ENCODE measurements at places on chromosomes 5 and 9.
A peak's percentile ranks its signal among the peaks of the same experiment; 100 is the strongest.

DNA sequence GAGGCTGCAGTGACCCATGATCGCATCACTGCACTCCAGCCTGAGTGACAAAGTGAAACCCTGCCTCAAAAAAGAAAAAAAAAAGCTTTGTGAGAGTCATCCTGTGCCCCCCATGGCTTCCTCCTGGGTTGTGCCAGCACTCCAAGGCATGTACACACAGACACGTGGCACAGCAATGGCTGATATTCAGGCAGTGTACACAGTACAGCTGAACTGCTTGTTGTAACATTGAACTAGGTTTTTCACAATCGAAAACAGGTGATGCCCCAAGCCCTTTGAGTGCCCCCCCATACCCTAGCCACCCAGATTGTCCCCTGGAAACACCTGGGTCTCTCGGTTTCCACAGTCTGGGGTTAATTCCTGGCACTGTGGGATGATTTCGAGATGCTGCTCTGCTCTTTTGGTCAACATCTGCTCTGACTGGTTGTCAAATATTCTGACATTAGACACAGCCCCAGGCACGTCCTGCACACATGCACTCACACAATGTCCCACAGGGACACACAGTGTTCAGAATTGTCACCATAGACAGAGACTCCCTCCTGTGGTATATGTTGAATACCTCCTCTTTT lies 9.2 kb downstream of the SPINK4 start:
- DNase-seq = no peak

DNA sequence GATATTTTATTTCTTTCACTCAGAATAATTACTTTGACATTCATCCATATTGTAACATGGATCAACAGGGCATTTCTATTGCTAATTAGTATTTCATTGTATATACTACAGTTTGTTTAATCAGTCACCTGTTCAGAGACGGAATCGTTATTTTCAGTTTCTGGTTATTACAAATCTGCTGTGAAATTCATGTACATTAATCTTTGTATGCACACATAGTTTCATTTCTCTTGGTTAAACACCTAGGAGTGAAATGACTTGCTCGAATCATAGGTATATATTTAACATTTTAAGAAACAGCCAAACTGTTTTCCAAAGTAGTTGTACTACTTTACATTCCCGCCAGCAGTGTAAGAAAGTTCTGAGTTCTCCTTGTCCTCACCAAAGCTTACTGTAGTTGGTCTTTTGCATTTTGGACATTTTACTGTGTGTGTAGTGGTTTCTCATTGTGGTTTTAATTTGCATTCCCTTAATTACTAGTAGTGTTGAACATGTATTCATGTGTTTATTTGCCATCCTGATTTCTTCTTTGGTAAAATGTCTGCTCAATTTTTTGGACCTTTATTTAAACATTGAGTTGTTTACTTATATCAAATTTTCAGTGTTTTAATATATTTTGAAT lies 198.2 kb downstream of the SAXO1 start:
- DNase-seq = no peak

GRCh38 chr9:130837002-130837511 lies 2.0 kb downstream of the ABL1 start:
- no peak for DNase-seq

DNA sequence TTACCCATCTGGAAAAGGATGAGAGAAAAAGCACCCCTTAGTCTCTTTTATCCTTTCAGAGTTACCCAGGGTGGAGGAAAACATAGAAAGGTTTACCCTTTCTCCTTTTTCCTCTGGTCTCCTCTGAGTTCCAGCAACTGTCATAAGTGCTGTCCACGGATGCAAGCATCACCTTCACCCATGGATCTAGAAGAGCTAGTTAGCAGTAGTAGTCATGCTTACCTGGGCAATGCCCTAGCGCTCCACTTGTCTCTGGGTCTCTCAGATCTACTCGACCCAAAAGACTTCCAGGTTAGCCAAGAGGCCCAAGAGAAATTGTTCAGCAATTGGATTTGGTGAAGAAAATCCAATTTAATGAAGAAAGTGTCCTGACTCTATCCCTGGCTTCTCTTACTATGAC lies 656.2 kb upstream of the PTPRD start:
- no peak for DNase-seq

DNA sequence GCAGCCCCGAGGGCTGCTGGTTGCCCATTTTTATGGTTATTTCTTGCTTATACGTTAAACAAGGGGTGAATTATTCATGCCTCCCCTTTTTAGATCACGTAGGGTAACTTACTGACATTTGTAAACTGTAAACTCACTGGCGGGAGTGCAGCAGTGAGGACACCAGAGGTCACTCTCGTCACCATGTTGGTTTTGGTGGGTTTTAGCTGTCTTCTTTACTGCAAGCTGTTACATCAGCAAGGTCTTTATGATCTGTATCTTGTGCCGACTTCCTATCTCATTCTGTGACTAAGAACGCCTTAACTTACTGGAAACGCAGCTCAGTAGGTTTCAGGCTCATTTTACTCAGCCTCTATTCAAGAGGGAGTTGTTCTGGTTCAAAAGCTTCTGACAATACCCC lies 155.0 kb upstream of the PRDM9 start:
- DNase-seq = no peak

DNA sequence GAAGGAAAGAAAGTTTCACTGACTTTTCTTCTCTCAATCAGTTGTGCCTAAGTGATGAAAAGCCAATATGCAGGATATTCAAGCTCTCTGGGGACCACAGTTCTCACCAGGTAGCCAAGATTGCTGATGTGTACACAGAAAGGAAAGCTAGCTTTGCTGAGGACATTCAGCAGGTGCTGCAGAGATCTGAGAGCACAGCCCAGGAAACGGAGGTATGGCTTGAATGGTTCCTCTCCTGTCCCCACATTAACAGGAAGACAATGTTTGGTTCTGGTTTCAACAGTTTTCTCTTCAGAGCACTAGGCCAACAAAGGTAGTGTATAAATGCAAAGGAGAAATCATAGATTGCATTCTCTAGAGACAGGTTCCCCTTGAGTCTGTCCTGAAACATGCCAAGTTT lies 69.6 kb downstream of the PTPDC1 start:
- no peak for DNase-seq

GRCh38 chr5:50727149-50727496 lies 60.7 kb downstream of the PARP8 start:
- no peak for DNase-seq

GRCh38 chr5:56215019-56215830 lies 17.9 kb downstream of the ANKRD55 start:
- DNase-seq = no peak

DNA sequence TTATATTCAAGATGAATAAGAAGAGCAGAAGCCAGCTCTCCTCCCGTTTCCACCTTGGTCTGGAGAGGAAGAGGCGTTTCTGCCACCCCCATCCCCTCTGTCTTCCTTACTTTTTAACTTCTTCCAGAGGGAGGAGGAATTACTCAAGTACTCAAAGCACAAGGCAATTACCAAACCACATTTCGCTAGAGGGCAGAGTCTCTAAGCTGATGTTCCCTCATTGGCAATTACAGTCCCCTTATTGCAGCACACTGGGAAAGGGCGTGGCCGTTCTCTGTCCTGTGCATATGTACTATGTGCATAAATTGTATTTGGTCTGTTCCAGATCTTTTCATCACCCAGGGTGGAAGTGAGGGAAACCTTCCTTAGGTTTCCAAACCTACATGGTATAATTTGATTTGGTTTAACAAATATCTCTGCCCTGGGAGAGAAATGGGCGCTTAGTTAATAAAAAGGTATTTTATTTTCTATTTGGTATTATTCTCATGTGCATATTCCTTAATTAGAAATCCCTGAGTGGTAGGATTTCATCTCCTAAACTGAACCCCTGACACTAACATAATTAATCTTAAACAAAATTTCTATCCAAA lies 29.8 kb upstream of the ALDOB start:
- DNase-seq = no peak

- no peak for DNase-seq
Measured at GRCh38 chr9:70852711-70853240, 268.6 kb downstream of the TRPM3 start.

GRCh38 chr5:139862313-139862712 lies 66.7 kb downstream of the PSD2 start:
- no peak for DNase-seq

DNA sequence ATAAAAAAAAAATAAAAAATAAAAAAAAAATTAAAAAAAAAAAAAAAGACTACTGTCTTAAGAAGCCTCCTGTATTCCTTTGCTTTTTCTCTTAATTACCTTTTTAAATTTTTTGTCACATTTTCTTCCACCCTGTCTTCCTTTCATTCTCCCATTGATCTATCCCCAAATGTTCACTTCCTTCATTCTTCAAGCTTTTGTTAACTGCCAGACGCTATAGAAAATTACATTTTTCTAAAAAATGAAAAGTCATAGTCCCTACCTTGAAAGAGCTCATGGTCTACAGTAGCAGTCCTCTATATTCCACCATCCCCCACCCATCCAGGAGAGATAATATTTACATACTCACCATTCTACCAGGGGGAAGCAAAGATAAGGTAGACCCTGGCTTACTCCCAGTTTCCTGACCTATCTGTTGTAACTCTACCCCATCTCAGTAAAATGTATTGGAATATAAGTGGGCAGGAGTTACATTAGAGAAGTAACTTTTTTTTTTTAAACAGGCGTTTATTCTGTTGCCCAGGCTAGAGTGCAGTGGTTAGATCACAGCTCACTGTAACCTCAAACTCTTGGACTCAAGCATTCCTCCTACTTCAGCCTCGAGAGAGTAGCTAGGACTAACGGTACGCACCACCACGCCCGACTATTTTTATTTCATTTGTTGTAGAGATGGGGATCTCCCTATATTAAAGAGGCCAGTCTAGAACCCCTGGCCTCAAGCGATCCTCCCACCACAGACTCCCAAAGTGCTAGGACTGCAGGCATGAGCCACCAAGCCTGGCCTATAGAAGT lies 3.8 kb upstream of the PRKAA1 start:
- DNase-seq = no peak

GRCh38 chr9:84478996-84479395 lies 138.4 kb upstream of the SLC28A3 start:
- DNase-seq = no peak

DNA sequence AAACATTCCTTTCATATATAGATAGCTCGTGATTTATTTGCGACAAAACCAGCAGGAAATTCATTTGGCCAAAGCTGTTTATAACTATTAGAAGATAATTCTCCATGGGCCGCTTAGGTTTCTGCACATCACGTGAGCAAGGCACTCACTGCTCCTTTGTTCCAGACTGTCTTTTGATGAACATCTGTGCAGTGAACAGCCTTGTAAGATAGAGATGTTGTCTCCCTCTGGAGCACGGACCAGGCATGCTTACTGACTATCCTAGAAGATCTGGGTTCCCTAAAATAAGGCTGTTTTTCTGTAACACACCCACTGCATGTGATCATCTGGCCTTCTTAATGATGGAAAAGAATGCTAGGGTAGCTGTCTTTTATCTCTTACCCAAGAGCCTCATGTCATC lies 30.9 kb downstream of the YIPF5 start:
- DNase-seq = no peak

GRCh38 chr9:123537809-123538208 lies 181.8 kb downstream of the CRB2 start:
- no peak for DNase-seq

- DNase-seq = no peak
Measured at GRCh38 chr5:42483472-42484154, 60.4 kb downstream of the GHR start.

- no peak for DNase-seq
Measured at GRCh38 chr5:144335561-144335960, 164.9 kb downstream of the KCTD16 start.

GRCh38 chr9:95131023-95131943 lies 186.2 kb downstream of the FANCC start:
- peak; percentile 2 for DNase-seq

DNA sequence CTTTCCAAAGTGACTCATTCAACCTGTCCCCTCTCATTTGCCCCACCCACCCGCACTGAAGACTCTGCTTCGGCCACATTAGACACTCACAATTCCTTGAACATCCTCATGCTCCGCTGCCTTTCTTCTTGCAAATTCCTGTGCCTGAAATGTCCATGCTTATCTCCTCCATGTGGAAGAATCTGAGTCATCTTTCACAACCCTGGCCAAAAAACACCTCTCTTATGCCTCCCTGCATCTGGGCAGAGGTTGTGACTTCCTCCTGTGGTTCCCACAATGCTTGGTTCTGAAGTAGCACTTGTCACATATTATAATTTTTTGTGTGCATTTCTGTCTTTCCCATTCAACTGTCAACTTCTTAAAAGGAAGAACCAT lies 238.6 kb downstream of the ENC1 start:
- no peak for DNase-seq

GRCh38 chr5:7894439-7894838 lies 25.5 kb downstream of the MTRR start:
- DNase-seq = no peak

DNA sequence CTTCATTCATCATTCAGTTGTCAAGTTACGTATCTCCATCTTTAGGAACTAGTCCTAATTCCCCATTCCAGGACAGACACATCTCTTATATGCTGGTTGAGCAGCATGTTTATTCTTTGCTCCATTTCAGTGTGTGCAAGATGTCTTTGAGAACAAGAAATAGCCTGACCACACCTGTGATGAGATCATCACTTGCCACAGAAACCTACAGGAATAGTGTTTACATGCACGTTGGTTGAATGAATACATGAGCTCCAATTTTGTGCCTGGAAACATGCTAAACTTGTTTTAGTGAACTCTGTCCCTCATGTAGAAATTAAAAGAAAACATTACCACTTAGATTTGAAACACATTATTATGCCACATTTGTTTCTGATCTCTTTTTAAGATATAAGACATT lies 489.1 kb downstream of the CDH18 start:
- no peak for DNase-seq

DNA sequence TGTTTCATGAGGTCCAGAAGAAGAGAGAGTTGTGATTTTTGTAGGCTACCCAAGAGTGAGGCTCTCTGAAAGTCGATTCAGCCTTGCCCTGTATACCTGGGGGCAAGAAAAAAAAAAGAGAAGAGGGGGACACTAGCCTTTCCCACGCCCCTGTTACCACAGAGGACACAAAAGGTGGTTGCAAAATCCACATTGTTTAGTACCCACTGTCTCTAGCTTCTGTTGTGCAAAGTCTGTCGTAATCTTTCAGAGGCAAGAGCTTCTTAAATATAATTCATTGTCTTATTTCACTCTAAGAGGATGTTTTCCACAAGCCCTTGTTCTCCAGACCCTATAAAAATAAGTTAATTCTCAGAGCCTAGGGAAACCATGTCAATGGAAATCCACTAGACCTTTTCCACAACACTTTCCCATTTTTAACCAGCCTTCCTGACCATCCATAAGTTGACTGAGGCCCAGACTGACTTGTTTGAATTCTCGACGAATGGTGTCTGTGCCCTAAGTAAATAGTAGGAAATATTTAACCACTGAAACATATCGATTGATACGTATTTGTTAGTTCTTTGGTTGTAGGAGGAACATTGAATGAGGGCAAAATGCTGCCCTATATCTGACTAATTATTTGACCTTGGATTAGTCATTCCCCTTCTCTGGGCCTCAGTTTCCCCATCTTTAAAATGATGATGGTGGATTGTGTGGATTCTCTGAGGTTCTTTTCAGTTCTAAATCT lies 182.7 kb downstream of the PAPPA start:
- no peak for DNase-seq

- no peak for DNase-seq
Measured at GRCh38 chr9:127334725-127335124, 62.2 kb upstream of the SLC2A8 start.

- no peak for DNase-seq
Measured at GRCh38 chr5:75342836-75343235, 5.8 kb downstream of the HMGCR start.
